ELF-1 (cell line): ENCODE measurements at places on chromosomes 5 and 9.
A peak's percentile ranks its signal among the peaks of the same experiment; 100 is the strongest.

DNA sequence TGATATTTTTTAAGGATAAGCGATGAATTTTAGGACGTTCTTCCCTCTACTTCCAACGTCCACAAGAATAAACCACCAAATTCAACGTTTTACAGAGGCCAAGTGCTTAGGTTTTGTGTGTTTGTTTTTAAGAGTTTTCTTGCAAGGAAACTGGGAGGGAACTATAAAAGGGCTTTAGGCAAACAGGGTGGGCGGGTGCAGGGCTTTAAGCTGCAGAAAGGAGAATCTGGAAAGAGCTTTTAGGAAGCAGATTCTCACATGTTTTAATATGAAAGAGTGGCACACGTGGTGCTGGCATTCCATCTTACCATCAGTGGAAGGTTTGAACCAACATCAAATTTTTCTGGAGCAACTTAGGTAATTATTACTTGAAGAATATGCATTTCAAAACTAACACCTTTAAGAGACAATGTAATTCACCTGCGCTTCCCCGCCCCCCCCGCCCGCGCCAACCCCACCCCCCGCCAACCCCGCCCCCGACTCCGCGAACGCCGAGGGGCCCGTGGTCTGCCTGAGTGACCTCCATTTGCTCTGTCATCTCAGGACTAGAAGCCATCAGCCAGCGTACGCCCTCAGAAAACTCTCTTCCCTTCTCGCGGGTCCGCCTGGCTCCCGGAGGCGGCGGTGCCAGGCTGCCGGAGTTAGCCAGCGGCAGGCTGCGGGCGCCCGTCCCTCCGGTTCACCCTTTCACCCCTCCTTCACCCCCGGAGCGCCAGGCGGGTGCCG, 911 bp upstream of the PIK3R1 start:
- no peak for DNase-seq

DNA sequence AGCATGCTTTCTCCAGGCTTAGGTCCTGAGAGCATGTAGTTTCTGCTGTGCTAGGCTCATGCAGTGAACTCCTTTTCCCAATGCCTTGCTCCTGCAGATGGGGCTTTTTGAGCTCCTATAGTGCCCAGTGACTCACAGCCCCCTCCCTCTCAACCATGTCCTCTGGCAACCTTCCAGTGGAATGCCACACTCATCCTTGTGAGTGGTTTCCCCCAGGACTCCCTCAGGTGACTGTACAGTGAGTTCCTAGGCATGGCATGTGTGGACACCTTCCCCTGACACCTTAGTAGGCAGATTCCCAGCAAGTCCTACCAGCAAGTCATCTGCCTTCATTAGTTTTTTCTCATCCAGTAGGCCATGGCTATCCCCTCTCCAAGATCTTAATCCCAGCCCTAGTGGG, 72.4 kb upstream of the CXCL14 start:
- DNase-seq: no peak

DNA sequence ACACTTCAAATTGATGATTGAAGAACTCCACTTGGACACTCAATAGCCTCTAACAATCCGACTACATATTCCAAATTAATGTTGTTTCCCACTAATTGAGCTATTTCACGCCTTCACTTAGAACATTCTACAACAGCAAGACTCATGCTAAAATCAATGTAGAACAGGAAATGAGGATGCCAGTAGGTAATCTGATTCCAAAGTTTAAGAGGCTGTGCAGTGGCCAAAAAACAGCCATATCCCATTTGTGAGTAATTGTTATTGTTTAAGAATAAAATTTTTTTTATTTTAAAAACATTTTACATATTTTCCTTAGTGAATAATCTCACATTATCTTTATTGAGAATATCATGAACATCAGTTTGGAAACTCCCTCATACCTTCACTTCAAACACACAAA, 35.7 kb upstream of the GHR start:
- DNase-seq: no peak

- DNase-seq: no peak
Observed at GRCh38 chr5:1544294-1544961, 20.7 kb upstream of the LPCAT1 start.

DNA sequence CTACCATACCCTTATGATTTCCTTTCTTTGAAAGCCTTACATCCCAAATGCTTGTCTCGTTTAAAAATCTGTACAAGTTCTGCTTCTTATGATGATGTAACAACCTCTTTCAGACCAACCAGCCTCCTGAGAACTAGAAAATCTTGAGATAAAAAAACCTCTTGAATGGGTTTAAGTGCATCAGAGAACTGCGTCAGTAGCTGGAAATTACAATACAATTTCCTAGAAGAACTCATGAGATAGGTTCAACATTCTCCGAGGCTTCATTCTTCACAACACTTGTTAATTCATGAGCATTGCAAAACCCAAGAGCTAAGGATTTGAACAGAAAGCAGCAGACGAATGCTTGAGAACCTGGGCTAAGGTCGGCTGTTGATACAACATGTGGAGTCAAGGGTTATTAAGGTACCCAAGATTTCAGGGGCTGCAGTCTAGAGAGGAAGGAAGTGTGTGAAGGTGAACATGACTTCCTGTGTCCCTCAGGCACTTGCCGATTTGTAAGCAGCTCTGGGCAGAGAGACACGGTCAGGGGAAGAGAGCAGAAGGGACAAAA, 286.0 kb downstream of the ICE1 start:
- DNase-seq: no peak

GRCh38 chr5:42516282-42517042, 93.2 kb downstream of the GHR start:
- no peak for DNase-seq

DNA sequence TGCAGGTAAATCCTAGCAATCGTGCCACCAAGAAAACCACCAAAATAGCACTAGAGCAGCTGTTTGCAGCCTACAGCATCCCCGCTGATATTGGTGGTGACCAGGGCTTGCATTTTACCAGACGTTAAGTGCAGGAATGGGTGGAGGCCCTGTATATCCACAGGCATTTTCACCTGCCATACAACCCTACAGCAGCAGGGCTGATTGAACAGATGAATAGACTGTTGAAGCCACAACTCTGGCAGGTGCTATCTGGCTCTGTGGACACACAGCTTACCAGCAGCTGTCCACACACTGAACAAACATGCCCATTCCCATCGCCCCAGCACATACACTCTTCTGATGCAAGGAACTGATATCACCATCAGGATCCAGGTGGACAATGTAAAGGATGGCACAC, 154.5 kb upstream of the APC start:
- no peak for DNase-seq

GRCh38 chr5:28355831-28356230, 1317.4 kb upstream of the CDH9 start:
- DNase-seq: no peak

- no peak for DNase-seq
Observed at GRCh38 chr9:76654575-76654974, 109.7 kb upstream of the PCA3 start.

GRCh38 chr9:99027443-99027842, 77.5 kb upstream of the TGFBR1 start:
- DNase-seq: no peak

DNA sequence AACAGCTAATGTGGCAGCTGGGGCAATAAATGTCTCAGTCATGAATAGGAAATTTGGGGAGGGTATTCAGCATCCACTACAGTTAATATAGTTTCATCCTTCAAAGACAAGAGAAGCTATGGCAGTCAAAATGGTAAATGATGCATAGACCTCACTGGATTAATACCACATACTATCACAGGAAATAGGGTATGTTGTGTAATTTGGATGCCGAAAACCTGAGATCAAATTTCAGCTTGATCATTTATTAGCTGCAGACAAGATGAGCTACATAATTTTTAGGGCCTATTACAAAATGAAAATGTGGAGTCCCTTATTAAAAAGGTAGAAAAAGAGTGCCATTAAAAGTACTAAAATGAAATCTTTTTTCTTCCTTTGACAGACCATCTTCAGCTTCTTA, 112.6 kb upstream of the MTAP start:
- DNase-seq: no peak

DNA sequence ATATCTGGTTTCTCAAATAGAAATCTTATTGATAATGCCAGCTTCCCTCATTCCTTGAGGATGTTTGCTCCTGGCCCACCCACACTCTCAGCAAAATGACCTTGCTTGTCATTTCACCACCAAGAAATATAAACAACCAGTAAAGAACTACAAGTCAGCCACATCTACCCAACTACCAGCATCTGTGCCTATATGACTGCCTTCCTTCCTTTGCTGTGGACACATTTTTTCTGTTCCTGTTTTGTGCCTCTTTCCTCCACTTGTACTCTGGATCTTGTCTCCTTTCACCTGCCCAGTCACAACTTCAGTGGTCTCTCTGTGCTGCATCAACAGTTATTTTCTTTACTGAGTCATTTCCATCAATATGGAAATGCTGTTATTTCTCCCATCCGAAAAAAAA, 20.3 kb downstream of the KIF2A start:
- no peak for DNase-seq

GRCh38 chr5:150063638-150064037, 22.7 kb downstream of the CSF1R start:
- no peak for DNase-seq

DNA sequence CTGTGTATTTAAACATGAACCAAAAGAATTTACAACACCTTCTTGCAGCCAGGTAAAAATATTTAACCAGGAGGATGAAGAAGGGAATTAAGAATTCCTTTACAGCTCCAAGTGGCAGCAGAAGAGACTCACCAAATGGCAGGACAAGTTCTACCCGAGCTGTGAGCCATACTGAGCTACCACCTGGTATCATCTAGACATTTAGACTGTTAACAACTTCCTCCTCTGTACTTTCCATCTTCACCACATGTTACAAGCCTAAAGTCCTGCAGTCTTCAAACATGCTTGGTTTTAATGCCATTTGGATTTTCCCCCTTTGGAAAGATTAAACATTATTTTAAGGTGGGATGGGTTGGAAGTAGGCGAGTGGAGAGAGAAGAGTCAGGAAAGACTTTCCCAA, 190.2 kb downstream of the TRPM6 start:
- no peak for DNase-seq

- DNase-seq: no peak
Observed at GRCh38 chr5:79076819-79077218, 7.3 kb downstream of the BHMT2 start.

DNA sequence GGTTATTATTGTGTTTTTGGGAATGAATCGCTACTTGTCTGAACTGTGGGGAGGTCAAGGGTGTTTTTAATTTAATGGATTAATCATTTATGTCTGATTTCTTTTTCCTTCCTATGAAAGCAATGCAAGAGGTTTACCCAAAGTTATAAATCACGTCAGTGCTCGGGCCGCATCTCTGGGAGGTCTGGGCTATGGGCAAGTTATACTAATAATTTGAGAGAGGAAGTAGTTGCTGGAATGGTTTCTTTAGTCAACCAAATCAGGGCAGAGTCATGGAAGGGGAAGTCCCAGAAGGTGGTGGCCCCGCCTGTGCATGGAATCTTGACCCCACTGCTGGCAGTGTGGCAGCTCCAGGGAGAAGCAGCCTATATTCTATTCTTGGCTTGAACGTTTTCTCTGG, 180.2 kb downstream of the HSPA4 start:
- no peak for DNase-seq

DNA sequence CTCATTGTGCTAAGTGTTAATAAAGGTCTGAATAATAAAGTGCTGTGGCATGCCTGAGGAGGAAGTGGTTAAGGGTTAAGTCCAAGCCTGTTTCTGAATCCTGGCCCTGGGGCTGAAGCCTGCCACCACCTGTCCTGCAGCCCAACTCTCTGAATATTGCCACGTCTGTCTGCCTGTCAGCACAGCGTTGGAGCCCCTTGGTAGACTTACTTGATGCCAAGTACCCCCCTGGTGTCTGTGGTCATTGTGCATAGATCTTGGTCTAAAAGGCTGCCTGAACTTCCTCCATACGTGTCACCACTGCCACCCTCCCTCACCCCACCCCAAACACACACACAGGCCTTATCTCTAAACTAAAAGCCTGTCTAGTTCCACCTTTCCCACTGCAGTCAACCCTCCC, 35.4 kb upstream of the SLC2A8 start:
- no peak for DNase-seq

- DNase-seq: no peak
Observed at GRCh38 chr9:92618633-92619225, 51.2 kb downstream of the IPPK start.

DNA sequence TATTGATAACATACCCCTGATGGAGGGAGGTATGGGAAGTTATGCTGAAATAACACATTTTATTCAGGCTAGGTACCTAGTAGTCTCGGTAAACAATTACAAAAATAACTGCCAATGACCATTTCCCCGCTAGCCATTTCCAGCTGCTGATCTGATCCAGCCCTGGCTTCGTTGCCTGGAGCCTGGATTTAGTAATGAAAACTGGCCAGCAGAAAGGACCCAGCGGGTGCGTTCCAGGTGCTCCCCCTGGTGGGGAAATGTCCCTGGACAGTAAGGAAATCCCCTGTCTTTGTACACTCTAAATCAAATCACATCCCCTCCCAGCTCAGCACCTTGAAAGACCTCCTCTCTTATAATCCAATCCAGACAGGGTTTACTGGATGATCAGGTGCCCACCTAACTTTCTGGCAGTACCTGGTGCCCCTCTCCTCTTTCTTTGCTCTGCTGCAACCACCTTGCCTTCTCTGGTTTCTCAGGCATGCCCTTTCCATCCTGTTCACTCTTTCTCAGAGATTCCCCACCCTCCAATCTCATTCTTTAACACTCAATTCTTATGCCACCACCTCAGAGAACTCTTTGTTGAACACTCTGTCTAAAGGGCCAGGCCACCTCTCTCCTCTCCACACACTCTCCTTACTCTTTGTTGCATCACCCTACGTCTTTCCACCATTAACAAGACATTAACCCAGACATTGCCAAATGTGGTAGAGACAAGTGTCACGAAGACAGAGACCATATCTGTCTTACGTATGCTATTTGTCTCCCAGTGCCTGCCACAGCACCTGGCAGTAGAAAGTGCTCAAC, 50.1 kb upstream of the SMAD5 start:
- peak; percentile 84 for DNase-seq

DNA sequence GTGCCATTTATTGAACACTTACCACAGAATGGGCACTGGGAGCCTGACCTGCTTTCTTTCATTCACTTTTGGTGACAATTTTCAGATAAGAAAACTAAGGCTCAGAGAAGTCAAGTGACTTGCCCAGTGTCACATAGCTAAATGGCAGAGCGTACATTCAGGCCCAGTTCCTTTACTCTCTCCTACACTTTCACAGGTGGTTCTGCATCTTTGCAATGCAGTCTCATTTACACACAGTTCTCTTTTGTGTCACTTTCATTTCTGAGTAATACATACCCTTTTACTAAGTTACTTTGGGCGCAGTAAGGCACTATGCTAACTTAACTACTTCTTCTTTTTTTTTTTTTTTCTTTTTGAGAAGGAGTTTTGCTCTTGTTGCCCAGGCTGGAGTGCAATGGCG, 8.3 kb downstream of the NFIL3 start:
- no peak for DNase-seq
